Left forelimb (tissue), 1 donor: ENCODE measurements at places on chromosomes 11 and 22.
A peak's percentile ranks its signal among the peaks of the same experiment; 100 is the strongest.

GRCh38 chr11:30483056-30483455, 103.1 kb downstream of the MPPED2 start:
- DNase-seq = no peak

DNA sequence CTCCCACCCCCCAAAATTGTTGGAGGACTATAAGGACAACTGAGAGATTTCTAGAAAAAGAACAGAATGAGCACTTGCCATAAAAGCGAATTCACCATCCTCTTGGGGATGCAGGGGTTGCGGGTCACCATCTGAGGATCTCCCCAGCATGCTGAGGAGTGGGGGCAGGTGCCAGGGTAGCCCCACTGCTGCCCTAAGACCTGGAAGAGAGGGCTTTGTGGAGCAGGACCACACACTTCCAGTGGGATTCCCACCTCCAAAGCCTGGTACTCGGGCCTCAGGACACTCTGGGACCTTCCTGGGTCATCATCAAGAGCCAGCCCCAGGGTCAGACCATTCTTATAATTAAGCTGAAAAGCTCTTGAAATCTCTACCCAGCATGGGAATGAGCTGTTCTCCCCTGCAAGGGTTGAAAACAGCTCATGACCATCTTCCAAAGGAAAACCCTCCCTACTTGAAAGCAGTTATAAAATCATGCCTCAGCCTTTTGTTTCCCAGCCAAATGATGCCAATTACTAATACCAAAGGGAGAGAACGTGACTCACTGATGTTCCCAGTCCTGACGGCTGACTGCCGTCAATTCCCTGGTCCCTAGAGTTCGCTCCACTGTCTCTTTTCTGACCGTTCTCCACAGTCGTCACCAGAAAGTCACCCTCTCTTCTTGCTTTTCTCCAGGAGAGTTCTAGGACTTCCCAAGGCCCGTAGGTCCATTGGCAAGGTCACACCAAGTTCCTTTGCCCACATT, 76.8 kb upstream of the CREB3L1 start:
- no peak for DNase-seq

GRCh38 chr11:13367115-13367514, 89.5 kb downstream of the BMAL1 start:
- DNase-seq = no peak

DNA sequence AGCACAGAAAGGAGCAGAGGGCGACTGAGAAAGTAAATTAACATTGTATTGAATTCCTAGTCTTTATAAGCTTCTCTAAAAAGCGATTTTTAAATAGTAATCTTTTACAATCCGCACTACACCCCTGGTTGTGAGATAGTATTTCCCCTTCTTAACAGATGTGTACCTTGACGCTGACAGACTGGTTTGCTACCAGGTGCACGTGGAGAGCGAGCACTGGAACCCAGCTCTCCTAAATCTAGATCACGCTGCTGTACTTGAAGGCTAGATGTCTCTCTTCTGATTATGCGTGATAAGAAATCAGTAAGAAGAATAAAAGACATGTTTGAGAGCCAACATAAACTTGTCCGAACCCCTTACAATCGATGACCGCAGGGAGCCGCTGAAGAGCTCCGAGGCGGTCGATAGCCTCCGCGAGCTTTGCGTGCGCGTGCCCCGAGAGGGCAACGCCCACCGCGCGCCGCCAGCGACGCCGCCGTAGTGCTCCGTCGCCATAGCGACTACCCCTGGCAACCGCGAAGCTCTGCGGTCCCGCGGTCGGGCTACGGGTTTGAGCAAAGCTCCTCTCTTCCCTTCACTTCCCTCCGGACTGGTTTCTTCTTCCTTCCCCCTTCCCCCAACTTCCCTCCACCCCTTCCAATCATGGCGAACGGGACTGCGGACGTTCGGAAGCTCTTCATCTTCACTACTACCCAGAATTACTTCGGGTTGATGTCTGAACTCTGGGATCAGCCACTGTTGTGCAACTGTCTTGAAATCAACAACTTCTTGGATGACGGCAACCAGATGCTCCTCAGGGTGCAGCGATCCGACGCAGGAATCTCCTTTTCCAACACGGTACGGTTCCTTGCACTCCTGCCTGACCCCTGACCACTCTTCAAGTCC, at the start of gene DYNC2H1:
TSS of gene DYNC2H1 (plus strand) at position 494 of the 885 bp plus-strand sequence. CDS start at position 643, 149 bp downstream.
- peak; percentile 92 for DNase-seq

DNA sequence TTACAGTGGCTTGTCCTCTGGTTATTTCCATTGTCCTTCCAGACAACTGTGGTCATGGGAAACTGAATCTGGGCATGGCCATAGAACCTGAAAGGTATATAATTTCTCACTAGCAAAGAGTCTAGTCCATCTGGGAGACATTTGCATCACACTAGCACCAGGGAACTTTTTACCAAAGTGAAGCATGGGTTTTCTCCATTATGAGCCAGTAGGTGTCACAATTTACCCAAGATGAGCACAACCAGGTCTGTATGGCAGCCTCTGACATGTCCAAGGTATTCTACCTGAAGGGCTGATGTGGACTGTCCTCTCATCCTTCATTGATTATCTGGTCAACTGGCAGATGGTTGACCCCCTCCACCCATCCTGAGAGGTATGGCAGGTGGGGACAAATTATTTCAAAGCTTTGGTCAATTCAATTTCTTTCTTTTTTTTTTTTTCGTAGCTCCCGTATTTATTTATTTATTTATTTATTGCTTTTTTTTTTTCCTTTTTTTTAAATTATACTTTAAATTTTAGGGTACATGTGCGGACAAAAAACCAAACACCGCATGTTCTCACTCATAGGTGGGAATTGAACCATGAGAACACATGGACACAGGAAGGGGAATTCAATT, 425.9 kb downstream of the TMEM135 start:
- no peak for DNase-seq
